Kidney epithelial cell (primary cell): ENCODE measurements at places on chromosomes 5 and 9. TPM values are rescaled to one million over a fixed set of nuclear protein-coding genes. Genes with fewer than 3 reads are reported as not detected.

ISL1 gene
- 0.17 TPM in 1 of 2 replicates, not detected in the other for total RNA-seq

SLC6A3 gene
- not detected in 2 replicates for total RNA-seq

CHSY3 gene
- total RNA-seq = 1.7 and 2.5 TPM in 2 replicates

NSG2 gene
- total RNA-seq = not detected in 2 replicates

MYMK gene
- not detected in 2 replicates for total RNA-seq

NMUR2 gene
- total RNA-seq = not detected in 2 replicates

FGF1 gene
- total RNA-seq = 1.6 and 12.1 TPM in 2 replicates

RETREG1 gene
- total RNA-seq = 14.8 and 17.0 TPM in 2 replicates

CCDC192 gene
- not detected in 2 replicates for total RNA-seq

CYLC2 gene
- not detected in 2 replicates for total RNA-seq

SV2C gene
- under 0.01 and 0.04 TPM in 2 replicates for total RNA-seq

ZNF658 gene
- total RNA-seq = 2.7 and 3.1 TPM in 2 replicates

LRRC26 gene
- total RNA-seq = not detected in 2 replicates

TRIM7 gene
- 2.9 and 4.4 TPM in 2 replicates for total RNA-seq

SPINK7 gene
- total RNA-seq = not detected in 2 replicates

PRSS3 gene
- total RNA-seq = 1.1 and 5.1 TPM in 2 replicates

C9 gene
- total RNA-seq = not detected in 2 replicates

MEIKIN gene
- total RNA-seq = not detected in 2 replicates

FBN2 gene
- total RNA-seq = 25.2 and 31.9 TPM in 2 replicates

TSSK1B gene
- total RNA-seq = 0.38 TPM in 1 of 2 replicates, not detected in the other

BNIP1 gene
- total RNA-seq = 14.4 and 17.8 TPM in 2 replicates

PCDHA4 gene
- total RNA-seq = 0.27 and 1.2 TPM in 2 replicates

FSD1L gene
- total RNA-seq = 3.3 and 4.9 TPM in 2 replicates

PCDHGA4 gene
- total RNA-seq = 3.5 and 3.6 TPM in 2 replicates

NOXA1 gene
- total RNA-seq = 0.84 and 1.8 TPM in 2 replicates

FAM221B gene
- not detected in 2 replicates for total RNA-seq

SPINK13 gene
- total RNA-seq = not detected in 2 replicates

AFAP1L1 gene
- 15.3 and 15.5 TPM in 2 replicates for total RNA-seq

ATP6V0E1 gene
- total RNA-seq = 171 and 178 TPM in 2 replicates

CARD9 gene
- 1.9 and 2.0 TPM in 2 replicates for total RNA-seq

DIPK1B gene
- 17.1 and 27.0 TPM in 2 replicates for total RNA-seq

RPL37 gene
- 171 and 219 TPM in 2 replicates for total RNA-seq

NEUROG1 gene
- 0.04 TPM in 1 of 2 replicates, not detected in the other for total RNA-seq

FOXD1 gene
- 14.7 and 22.0 TPM in 2 replicates for total RNA-seq

PCDHGB4 gene
- 6.4 and 9.2 TPM in 2 replicates for total RNA-seq

C5orf47 gene
- total RNA-seq = not detected in 2 replicates

ITGA2 gene
- total RNA-seq = 62.0 and 64.7 TPM in 2 replicates

NR4A3 gene
- total RNA-seq = 0.41 and 0.50 TPM in 2 replicates

NDFIP1 gene
- 52.1 and 54.3 TPM in 2 replicates for total RNA-seq

PCDHGB7 gene
- 14.0 and 14.1 TPM in 2 replicates for total RNA-seq

EIF4E1B gene
- total RNA-seq = not detected in 2 replicates

PRRC1 gene
- 41.6 and 54.9 TPM in 2 replicates for total RNA-seq

MOCS2 gene
- 28.1 and 32.0 TPM in 2 replicates for total RNA-seq

CDO1 gene
- 9.7 and 11.7 TPM in 2 replicates for total RNA-seq

DOCK2 gene
- total RNA-seq = 2.2 and 3.9 TPM in 2 replicates

FUBP3 gene
- 40.5 and 49.5 TPM in 2 replicates for total RNA-seq
